ENCODE measurements at places on chromosomes 1 and 21.
A peak's percentile ranks its signal among the peaks of the same experiment; 100 is the strongest.

GRCh38 chr1:217273866-217274265 is 357.0 kb downstream of the GPATCH2 start:
- DNase-seq: no peak

- no peak for DNase-seq
Measured at GRCh38 chr21:38820471-38821239, 14.9 kb downstream of the ETS2 start.

DNA sequence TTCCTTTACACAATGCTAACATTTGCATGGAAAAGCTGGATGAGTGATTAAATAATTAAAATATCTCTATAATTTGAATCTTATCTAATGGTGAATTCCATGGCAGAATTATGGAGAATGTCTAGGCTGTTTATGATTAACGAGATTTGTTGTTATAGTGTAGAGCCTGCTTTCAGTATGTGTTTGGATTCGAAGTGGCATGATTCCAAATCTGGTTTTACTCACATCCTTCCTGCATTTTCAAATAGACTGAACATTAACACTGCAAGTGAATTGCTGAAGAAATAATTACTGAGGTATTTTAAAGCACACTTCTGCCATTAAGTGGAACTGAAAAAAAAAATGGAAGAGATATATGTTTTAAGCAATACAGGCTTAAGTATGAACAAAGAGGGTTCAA is 5.1 kb upstream of the NEK7 start:
- no peak for DNase-seq

- DNase-seq: no peak
Measured at GRCh38 chr1:174825806-174826205, 173.9 kb upstream of the CACYBP start.

DNA sequence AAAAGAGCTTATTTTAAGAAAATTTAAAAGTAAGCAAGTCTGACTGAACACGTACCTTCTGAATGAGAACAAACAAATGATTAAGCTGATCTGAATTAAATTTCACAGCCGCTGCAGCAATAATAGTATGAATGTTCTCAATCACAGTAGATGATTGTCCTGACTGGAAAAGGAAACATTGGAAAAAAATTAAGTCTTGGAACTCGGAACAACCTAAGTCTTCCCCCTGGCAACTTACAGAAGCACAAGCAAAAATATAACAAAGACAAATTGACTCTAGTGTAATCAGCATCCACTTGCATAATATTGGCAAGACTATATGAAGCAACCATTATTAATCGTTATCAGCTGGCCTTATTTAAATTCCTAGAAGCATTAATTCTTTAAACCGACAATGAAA is 60.5 kb downstream of the USP24 start:
- no peak for DNase-seq

- no peak for DNase-seq
Measured at GRCh38 chr1:229942501-229942900, 124.5 kb upstream of the GALNT2 start.

DNA sequence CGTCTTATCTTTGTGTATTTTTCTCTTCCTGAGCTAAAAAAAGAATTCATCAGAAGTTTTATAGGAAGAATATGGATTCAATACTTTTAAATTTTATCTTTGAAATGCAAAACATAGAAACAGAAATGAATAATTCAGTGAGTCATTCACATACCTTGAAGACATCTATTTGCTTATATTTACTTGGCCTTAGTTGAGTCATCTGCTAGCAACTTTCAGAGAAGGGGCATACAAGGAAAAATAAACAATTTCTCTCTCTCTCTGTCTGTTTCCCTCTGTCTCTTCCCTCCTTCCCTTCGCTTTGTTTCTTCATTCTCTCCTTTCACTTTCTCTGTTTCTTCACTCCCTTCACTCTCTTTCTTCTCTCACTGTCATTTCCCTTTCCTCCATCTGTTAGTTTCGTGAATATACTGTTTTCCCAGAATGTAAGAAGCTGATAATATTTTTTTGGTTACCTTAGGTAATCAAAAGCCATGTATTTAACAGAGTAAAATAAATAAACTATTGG is 477.2 kb downstream of the BRINP3 start:
- DNase-seq: no peak

GRCh38 chr1:39828734-39829133 is 40.1 kb upstream of the BMP8B start:
- no peak for DNase-seq

- no peak for DNase-seq
Measured at GRCh38 chr1:6859415-6860343, 74.4 kb downstream of the CAMTA1 start.

DNA sequence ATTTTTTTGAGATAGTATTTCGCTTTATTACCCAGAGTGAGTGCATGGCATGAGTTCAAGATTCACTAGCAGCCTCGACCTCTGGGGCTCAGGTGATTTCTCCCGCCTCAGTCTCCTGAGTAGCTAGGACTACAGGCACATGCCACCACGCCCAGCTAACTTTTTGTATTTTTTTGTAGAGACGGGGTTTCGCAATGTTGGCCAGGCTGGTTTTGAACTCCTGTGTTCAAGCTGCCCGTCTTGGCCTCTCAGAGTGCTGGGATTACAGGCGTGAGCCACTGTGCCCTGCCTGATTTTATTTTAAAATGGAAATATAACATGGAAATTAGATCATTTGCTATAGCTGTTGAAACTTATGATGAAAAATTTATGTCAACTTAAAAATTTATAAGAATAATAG is 30.1 kb downstream of the RTCA start:
- no peak for DNase-seq

GRCh38 chr1:32878637-32879041 is 7.7 kb upstream of the HPCA start:
- DNase-seq: peak; percentile 23

GRCh38 chr21:20010691-20011200 is 987.5 kb upstream of the NCAM2 start:
- DNase-seq: no peak

DNA sequence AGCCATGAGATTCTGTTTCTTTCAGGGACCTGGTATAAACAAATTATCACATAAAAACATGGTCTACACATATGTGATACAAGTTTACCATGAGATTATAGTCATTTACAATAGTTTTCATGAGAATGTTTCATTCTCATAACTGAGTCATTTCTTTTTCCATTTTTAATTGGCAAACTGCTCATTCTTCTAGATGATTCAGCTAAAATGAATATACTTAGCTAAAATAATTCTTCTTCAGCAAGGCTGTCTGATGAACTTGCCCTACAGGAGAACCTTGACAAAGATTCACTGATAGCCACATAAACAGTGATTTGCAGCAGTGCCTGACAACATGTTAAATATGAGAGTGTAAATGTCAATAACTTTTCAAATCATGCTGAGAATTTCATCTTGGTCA is 253.2 kb downstream of the FMN2 start:
- no peak for DNase-seq

DNA sequence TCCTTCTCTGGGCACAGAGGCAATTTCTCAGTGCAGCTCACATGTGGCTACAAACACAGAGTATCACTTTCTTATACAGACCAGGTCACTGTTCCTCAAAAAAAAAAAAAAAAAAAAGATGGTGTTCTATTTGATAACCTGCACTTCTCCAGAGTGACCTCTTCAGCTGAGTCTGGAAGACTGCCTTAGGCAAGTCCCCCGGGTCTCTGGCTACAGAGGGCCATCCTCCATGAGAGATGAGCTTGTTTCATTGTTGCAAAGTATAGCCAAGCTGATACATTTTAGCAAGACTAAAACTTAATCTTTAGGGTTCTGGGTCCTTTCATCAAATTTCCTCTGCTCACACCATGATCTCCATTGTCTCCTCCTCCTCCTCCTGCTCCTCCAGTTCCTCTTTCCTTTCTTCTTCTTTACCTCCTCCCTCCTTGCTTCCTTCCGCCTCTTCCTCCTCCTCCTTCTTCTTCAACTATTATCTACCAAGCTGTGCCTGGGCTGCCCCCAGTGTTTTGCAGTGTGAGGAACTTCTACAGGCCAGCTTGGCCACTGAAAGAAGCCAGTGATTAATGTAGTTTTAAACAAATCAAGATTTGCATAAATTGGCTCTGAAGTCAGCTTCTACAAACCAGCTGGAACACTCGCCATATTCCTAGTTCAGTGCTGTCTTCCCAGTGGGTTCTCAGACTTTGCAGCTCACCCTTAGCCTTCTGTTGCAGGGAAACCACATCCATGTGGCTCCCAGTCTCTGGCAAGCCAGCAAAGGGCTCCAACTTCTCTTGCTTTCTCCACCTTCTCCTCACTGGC is 139.4 kb downstream of the RUNX1 start:
- no peak for DNase-seq

DNA sequence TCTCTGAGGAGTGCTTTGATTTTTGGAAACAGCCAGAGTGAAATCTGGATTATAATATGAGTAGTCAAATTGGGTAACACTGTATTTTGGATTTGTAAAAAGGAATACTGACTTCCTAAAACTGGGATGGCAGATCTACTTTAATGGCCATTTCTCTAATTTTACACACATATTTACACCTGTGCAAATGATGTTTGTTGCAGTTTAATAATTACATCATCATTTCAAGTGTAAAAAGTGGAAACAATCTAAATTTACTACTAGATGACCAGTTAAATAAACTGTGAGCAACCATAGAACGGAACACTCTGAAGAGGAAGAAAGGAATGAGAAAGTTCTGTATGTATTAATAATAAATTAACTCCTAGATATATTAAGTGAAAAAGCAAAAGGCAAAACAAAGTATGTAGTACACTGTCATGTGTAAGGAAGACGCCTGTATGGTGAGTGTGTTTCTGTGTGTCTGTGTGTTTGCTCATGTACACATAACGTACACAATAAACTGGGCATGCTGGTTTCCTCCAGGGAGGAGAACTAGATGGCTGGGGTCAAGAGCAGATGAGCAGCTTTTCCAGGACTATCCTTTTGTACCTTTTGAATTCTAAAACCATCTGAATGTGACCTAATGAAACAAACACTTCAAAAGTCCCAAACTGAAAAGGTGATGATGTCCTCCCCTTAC is 2.9 kb upstream of the RHEX start:
- DNase-seq: no peak

DNA sequence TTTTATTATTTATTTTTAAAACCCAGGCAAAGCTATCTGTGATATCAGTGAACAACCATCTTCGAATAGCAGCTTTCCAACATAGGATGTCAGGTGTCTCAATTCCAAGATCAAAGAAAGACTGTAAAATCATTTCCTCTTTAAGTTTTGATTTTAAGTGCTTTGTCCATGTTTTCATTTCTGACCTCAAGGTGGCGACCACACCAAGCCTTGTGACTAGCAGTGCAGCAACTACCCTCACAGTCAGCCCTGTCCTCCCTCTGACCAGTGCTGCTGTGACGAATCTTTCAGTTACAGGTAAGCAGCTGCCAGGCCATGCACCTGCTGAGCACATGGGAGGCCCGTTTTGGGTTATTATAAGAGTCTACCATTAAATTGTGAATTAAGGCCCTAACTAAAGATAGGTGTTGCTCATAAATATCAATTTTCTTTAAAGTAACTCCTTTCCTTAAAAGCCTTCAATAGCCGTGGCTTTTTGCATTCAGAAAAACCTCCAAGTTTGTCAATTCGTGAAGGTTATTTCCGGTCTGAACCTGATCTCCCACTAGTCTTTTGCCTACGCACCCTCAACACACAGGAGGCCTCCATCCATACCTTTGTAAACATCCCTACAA is 117.0 kb downstream of the CD247 start:
- DNase-seq: peak; percentile 39

- no peak for DNase-seq
Measured at GRCh38 chr1:78355656-78356055, 135.1 kb upstream of the PTGFR start.

DNA sequence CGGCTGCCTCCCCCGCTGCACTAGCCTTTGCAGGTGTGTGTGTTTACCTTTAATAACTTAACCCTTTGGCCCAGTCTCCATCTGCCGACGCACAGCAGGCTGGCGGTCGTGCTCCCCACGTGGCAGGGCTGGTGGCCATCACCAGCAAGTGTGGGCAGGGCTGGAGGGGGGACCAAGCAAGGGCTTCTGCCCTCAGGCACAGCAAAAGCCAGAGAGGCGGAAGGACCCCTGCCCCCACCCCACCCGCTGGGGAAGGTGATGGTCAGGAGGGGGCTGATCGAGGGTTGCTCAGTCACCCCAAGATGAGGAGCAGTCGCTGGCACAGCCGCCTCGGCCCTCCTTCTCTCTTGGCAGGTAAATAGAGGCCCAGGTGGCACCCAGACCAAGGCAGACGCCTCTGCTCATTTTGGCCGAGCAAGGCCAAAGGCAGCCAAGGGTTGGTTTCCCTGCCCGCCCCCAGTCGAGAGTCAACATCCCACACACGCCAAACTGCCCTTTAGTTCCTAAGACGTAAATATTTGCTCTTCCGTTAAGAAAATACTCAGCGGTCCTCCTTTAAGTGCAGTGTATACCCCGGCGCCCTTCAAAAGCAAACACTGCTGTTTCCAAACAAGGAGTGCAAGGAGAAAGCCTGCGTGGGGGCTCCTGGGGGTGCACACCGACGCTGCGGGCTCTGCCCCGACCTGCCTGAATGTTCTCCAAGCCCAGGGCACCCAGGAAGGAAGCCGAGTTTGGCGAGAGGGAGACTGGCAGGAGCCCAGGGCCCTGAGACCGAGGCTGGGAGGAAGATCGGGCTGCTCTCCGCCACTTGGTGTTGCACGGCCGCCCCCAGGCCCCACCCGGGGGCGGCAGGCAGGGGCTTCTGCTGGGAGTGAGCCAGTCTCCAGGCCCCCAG is 82.7 kb downstream of the SIK1 start:
- no peak for DNase-seq

GRCh38 chr1:248618878-248619277 is 16.0 kb downstream of the OR2T11 start:
- peak; percentile 36 for DNase-seq

DNA sequence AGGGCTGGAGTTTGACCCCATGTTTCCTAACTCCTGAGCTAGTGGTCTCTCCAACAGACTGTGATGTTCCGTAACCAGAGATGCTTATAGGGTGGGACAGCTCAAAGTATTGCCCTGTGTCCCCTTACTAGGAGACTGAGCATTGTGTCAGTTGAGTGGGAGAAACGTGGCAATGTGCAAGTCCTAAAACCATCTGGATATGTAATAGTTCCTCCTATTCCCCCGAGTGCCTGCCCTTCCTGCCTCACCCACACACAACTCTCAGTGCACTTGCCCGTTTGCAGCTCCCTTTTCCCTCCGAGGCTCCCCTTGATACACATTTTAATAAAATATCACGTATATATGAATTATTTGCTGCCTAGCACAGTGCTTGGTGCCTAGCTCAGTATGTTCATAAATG is 3.4 kb downstream of the PIGV start:
- DNase-seq: no peak

- DNase-seq: no peak
Measured at GRCh38 chr1:116868385-116868784, 41.3 kb upstream of the PTGFRN start.

GRCh38 chr21:42859891-42860230 is 19.5 kb downstream of the WDR4 start:
- no peak for DNase-seq

- DNase-seq: no peak
Measured at GRCh38 chr1:41542196-41542930, 57.9 kb upstream of the EDN2 start.

DNA sequence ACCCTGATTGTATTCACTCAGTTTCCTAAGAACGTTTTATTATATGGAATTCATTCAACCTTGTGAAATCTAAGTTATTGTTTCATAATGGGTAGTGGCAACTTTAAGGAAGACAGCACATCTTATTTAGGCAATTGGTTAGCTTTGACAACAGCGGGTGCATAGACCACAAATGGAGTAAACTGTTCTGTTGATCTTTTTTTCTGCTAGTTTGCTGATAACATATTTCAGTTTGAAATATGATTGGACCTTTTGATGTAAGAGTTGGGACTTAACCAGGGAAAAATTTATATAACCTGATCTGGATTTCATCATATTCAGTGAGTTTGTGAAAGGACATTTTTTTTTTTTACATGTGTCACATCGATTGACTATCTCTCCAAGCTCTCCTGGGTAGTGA is 151.7 kb downstream of the HLX start:
- no peak for DNase-seq

- DNase-seq: no peak
Measured at GRCh38 chr1:7606096-7606495, 165.0 kb upstream of the VAMP3 start.
